ENCODE measurements at places on chromosomes 3 and 15.

GRCh38 chr3:151774235-151774634 lies 39.7 kb upstream of the AADAC start:
- no peak for DNase-seq

- DNase-seq = no peak
Observed at GRCh38 chr15:70440416-70441138, 322.8 kb downstream of the UACA start.

- no peak for DNase-seq
Observed at GRCh38 chr15:52378746-52379394, 83.3 kb upstream of the MYO5C start.

DNA sequence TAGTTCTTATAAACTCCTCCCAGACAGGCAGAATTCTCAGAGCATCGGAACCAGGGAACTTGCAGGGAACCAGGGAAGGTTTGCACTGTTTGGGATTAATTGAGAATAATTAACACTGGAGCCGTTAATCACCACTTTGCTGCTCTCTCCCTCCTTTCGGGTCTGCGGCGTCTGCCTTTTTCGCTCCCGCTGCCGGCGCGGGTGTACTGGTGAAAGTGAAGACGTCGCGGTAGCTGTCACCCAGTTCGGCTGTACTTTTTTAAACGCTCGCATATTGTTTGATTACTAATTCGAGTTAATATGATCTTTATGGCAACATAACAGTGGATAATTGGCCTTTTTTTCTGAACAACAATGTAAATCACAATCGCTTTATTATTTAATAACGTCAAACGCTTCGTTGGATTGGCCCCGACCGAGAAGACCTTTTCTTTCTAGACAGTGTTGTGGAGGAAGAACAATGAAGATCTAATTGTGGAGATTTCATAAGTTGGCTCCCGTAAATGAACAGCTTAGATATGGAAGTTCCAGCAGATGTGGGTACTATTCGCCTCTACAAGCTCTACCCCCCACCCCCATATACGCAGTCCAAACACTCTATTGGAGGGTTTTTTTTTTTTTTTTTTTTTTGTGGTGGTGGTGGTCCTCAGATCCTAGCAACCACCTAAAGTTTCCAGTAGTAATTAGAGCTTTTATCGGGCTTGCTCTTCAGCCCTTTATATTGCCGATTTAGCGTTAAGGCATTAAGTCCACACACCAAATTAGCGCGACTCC lies 12.7 kb downstream of the SOX2 start:
- no peak for DNase-seq

- no peak for DNase-seq
Observed at GRCh38 chr3:143084856-143085731, 34.5 kb upstream of the CHST2 start.

DNA sequence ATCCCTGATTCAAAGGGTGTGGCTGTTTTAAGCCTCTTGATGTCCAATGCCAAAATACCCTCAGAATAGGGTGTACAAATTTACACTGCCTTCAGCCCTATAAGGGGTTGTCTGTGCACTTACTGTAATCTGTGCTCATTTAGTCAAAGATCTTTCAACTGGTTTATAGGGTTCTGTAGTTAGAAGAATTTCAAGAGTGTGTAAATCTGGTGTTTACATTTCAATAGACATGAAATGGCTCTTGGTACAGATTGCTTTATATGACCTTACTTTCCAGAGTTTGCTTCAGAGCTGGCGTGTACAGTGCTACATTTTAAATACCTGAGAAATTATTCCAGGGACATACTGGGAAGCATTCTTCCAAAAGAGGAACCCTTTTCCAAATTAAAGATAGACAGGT lies 399.3 kb downstream of the FOXP1 start:
- DNase-seq = no peak

GRCh38 chr3:42101048-42101447 lies 9.9 kb downstream of the TRAK1 start:
- no peak for DNase-seq

GRCh38 chr15:100032358-100033085 lies 299.3 kb upstream of the LYSMD4 start:
- no peak for DNase-seq

- no peak for DNase-seq
Observed at GRCh38 chr15:38521316-38521715, 43.3 kb downstream of the RASGRP1 start.

- DNase-seq = no peak
Observed at GRCh38 chr3:75737831-75738493, 47.4 kb downstream of the ZNF717 start.

DNA sequence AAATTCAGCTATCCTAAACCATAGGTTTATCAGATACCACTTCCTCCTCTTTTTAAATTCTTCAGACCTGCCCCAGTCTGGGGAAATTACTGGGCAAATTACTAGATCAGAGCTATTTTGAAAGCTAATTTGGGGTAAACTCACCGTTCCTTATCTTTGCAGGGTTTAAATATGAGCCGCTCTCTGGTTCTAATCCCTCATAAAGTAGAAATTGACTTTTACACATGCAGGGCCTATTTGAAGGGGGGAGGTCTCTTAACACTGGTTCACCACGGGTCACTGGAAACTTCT lies 11.0 kb upstream of the MEIS2 start:
- DNase-seq = no peak

DNA sequence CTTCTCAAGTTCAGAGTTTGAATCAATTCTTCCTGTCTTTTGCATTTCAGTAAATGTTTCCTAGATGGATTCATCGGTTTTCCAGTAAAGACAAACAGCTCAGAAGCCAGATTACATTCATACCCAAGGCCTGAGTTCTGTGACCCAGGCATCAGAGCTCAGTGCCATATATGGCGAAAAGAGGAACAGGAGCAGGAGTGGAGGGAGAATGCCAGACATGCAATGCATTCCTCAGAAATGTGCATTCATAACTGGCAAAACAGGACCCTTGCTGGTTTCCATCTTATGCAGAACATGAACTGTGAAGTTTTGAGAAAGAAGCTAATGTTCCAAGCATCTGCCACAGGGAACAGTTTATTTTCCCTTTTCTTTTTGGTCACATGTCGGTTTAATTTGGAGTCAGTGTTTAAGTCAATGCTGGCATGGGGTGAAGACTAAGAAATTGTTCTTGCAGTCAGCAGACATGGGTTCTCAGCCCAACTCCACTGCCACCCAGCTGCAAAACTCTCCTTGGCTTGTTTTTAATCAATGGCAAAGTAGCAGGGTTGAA lies 116.5 kb downstream of the LPP start:
- DNase-seq = no peak

- DNase-seq = no peak
Observed at GRCh38 chr3:130393594-130393993, 48.1 kb downstream of the COL6A5 start.

- no peak for DNase-seq
Observed at GRCh38 chr3:4837374-4837930, 141.8 kb upstream of the BHLHE40 start.

DNA sequence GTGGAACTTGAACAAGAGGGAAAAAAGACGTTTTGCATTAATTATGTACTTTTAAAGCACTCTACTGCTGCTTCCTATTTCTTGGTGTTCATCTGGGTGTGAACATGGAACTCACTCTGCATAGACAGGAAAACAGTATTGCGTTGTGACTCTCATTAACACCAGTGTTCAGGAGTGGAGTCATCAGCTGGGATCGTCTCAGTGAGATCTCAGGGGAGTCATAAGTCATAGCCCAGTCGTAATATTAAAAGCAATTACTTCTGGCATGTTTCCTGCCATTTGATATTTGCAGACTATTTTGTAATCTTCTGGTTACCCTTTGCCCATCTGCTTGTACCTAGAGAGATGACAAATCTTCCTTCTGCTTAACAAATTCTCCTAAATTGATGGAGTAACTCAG lies 462.0 kb upstream of the ATP11B start:
- no peak for DNase-seq

GRCh38 chr3:175417426-175417825 lies 558.3 kb downstream of the NAALADL2 start:
- DNase-seq = no peak

DNA sequence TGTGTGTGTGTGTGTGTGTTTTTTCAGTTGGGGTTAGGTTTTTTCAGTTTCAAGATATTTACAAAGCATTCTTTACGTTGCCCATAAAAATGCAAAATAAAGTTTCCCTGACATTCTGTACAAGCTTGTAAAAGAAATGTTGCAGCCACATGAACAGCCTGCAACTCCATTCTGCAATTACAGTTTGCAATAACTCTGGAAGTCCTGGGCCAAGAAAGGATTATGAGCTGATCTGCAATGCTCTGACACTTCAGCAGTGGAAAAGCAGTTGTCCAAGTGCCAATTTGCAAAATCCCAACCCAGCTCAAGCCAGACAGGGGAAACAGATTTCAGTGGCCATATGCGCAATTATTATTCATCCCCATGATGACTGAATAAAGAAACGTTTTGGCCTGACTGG lies 322.1 kb downstream of the MEX3B start:
- DNase-seq = no peak

GRCh38 chr3:174146008-174146407 lies 713.1 kb upstream of the NAALADL2 start:
- no peak for DNase-seq

GRCh38 chr3:143952569-143953072 lies 19.0 kb upstream of the DIPK2A start:
- no peak for DNase-seq
